ENCODE measurements at places on chromosomes 3 and 15. TPM values are rescaled to one million over a fixed set of nuclear protein-coding genes. Genes with fewer than 3 reads are reported as not detected.

LARP6 gene
- 0.49 TPM for total RNA-seq

MUC13 gene
- total RNA-seq: 853 TPM

DNA sequence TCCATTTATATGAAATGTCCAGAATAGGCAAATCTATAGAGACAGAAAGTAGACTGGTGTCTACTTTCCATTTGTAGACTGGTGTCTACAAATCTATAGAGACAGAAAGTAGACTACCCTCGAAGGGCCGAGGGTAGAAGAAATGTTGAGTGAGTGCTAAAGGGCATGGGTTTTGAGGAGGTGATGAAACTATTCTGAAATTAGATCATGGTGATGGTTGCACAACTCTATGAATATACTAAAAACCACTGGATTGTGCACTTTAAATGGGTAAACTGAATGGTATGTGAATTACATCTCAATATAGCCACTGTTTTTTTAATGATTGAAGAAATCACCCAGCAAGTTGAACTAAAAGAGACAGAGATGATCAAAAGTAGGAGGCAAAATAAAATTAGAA lies 27.9 kb downstream of the TP53BP1 start:
- H3K4me1 ChIP-seq: no peaks in the 10 kb centered on the region
- no peaks in the 10 kb centered on the region for H3K27me3 ChIP-seq
- no peak for DNase-seq
- H3K4me3 ChIP-seq: no peak overlapping the region
- H3K27ac ChIP-seq: no peak overlapping the region
- no peaks in the 10 kb centered on the region for H3K36me3 ChIP-seq

- no peak overlapping the region for H3K27ac ChIP-seq
- DNase-seq: no peak
- no peak overlapping the region for H3K4me3 ChIP-seq
- no peaks in the 10 kb centered on the region for H3K4me1 ChIP-seq
- no peaks in the 10 kb centered on the region for H3K36me3 ChIP-seq
Measured at GRCh38 chr3:115982629-115983028, 359.3 kb downstream of the GAP43 start.

- no peaks in the 10 kb centered on the region for H3K27me3 ChIP-seq
- no peak overlapping the region for H3K4me3 ChIP-seq
- no peaks in the 10 kb centered on the region for H3K36me3 ChIP-seq
- H3K4me1 ChIP-seq: peaks cover 4% of the 10 kb centered on the region
- H3K27ac ChIP-seq: no peak overlapping the region
- DNase-seq: no peak
Measured at GRCh38 chr15:77538027-77538451, 94.7 kb downstream of the LINGO1 start.

- no peaks in the 10 kb centered on the region for H3K4me1 ChIP-seq
- DNase-seq: no peak
- H3K4me3 ChIP-seq: no peak overlapping the region
- H3K27ac ChIP-seq: no peak overlapping the region
Measured at GRCh38 chr3:196513697-196514349, 1.3 kb downstream of the SMCO1 start.

DNA sequence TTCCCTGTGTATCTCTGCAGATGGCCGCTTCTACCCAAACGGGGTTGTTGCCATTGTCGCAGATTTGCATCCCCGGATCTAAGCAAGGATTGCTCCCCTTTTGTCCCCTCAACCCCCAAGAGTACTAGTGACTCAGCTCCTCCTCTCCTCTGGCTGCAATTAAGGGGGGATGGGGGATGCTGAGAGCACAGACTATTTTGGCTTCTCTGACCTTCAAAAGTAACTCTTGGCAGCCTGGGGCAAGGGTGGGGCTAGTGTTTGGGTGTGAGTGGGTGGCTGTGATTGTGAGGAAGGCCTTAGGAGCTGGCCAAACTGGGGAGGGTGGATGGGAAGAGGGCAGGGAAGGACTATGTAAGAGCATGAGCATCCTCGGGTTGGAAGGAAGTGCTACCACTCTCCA lies 1.2 kb upstream of the MAP1A start:
- H3K4me3 ChIP-seq: no peak overlapping the region
- DNase-seq: peak; percentile 47
- H3K4me1 ChIP-seq: peaks cover 6% of the 10 kb centered on the region

GRCh38 chr15:73784291-73784690 lies 31.1 kb upstream of the INSYN1 start:
- H3K27ac ChIP-seq: no peak overlapping the region
- H3K36me3 ChIP-seq: no peaks in the 10 kb centered on the region
- H3K27me3 ChIP-seq: no peaks in the 10 kb centered on the region
- no peak overlapping the region for H3K4me3 ChIP-seq

GRCh38 chr3:154378311-154378710 lies 51.7 kb downstream of the GPR149 start:
- no peaks in the 10 kb centered on the region for H3K27me3 ChIP-seq
- H3K4me3 ChIP-seq: no peak overlapping the region
- no peak overlapping the region for H3K27ac ChIP-seq
- DNase-seq: no peak
- no peaks in the 10 kb centered on the region for H3K4me1 ChIP-seq

DNA sequence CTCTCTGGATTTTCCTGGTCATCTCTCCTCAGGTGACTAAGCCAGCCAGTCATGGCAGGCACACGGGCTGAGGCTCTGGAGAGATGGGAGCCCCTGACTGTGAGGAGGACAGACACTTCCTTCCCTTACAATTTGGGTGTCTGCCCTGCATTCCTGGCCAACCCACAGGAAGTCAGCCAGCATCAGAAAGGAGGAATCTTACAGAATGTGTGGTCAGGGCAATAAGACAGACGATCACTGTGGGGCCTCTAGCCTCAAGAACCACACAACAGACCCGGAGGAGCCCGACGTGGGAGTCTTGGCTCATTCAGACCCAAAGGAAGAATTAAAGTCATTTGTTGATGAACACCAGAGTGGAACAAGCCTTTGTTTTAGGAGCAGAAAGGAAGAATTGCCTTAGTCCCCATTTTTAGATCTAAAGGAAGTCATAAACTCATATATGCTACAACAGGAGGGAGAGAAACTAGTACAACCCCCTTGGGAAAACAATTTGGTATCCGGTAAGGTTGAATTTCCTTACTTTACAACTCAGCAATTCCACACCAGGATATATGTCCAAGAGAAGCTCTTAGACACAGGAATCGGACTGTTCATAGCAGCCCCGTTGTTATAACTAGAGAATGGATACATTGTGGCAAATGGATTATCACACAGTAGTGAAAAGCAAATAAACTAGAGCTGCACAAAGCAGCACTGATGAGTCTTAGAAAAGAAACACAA lies 62.2 kb downstream of the ABTB1 start:
- H3K27me3 ChIP-seq: no peaks in the 10 kb centered on the region
- DNase-seq: no peak
- H3K4me1 ChIP-seq: peaks cover 21% of the 10 kb centered on the region
- no peak overlapping the region for H3K4me3 ChIP-seq
- H3K36me3 ChIP-seq: no peaks in the 10 kb centered on the region

DNA sequence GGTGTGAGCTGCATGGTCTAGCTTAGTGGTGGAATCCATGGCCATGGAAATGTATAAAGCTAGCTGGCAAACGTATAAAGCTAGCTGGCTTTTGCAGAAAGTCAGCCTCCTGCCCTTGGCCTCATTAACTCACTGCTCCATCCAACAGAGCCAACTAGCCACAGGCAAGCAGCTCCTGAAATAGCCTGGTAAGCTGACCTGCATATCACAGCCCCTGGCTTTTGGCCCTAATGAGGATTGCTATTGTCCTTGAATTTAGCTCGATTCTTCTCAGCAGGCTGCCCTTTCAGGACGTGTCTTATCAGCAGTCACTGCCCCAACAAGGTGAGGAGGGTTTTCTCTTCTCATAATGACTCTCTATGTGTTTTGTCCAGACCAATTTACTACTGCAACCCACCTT lies 446.8 kb downstream of the WDR72 start:
- no peak for DNase-seq
- H3K36me3 ChIP-seq: no peaks in the 10 kb centered on the region
- H3K4me3 ChIP-seq: no peak overlapping the region
- H3K27ac ChIP-seq: no peak overlapping the region
- H3K4me1 ChIP-seq: no peaks in the 10 kb centered on the region

DNA sequence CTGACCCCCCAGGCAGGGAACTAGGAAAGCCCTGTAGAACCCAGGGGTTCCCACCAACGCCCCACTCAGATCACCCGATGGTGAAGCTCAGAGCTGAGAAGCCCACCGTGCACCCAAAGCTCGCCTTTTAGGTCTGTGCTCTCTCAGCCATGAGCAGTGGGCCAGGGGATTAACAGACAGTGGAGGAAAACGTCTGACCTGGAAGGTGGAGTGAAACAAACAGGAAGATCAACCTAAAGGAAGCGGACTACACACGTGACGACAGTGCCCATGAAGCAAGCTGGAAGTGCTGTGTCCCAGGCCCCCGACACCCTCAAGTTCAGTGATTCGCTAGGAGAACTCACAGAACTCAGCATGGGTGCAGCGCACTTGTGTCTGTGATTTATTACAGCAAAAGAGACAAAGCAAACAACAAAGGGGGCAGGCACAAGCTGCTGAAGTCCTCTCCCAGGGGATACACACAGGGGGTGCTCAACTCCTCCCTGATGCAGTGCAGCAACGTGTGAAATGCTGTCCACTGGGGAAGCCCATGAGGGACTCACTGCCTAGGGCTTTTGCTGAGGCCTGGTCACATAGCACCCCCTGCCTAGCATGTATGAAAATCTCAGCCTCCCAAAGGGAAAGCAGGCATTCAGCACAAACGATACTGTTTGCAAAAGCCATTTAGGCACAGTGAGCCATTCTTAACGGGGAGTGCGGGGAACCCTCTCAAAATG lies 43.5 kb downstream of the CFAP92 start:
- peak; percentile 16 for DNase-seq
- no peaks in the 10 kb centered on the region for H3K4me1 ChIP-seq
- H3K27me3 ChIP-seq: no peaks in the 10 kb centered on the region
- H3K36me3 ChIP-seq: no peaks in the 10 kb centered on the region
- no peak overlapping the region for H3K4me3 ChIP-seq

DNA sequence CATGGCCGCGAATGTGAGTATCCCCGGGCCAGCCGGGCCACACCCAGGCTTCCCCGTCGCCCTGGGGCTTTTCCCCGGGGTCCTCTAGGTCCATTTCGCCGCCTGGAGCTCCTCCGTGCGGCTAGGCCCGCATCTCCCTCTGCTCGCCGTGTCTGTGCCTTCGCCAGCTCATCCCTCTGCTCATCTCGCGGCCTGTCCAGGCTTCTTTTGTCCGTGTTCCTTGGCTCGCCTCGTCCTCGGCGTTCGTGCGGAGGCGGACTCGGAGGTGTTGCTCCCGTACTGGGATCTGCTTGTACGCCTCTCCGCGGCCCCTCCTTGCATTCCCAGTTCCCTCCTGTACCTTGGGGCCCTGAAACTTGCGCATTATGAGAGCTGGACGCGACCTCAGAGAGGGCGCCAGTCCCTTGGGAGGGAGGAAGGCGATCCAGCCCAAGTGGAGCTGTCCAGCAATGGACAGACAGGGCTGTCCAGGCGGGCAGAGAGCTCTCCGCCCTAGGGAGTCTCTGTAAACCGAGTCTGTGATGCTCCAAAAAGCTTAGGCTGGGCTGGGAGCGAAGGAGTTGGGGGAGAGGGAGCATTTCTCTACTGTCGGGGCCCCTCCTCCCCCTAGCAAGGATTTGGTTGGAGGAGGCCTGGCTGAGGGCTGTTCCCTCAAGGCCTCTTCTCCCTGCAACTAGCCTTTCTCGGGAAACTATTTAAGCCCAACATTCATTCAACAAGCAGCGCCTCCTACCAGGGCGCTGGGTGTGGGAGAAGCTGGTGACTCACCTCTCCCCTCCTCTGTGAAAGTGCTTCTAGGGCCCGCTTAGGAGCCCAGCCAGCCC lies 553 bp downstream of the TMEM43 start:
- peaks cover 14% of the 10 kb centered on the region for H3K4me1 ChIP-seq
- H3K27ac ChIP-seq: peak overlapping the region; percentile 88
- H3K4me3 ChIP-seq: peak overlapping the region; percentile 80
- DNase-seq: peak; percentile 80

DNA sequence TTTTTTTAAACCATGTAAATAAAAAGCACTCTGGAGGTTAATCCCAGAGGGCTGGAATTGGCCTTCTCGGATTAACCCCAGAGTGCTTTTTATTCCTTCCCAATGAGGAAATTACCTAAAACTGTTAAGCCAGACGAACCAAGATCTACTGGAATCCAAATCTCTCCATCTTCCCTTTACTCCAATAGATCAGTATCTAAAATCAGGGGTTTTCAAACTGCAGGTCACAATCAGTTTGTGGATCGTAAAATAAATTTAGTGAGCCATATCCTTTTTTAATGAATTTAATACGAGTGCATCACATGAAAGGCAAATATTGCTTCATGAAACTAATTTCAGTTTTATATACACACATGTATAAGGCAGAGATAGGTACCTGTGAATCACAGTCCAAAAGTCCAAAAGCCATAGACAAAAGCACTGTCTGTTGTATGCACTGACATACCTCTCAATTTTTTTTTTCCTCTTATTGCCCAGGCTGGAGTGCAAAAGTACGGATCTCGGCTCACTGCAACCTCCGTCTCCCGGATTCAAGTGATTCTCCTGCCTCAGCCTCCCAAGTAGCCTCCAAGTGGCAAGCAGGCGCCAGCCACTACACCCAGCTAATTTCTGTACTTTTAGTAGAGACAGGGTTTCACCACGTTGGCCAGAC lies 61.3 kb downstream of the TBL1XR1 start:
- peaks cover 10% of the 10 kb centered on the region for H3K4me1 ChIP-seq
- DNase-seq: no peak
- H3K36me3 ChIP-seq: no peaks in the 10 kb centered on the region
- H3K4me3 ChIP-seq: no peak overlapping the region
- H3K27ac ChIP-seq: peak overlapping the region; percentile 62

- no peak overlapping the region for H3K27ac ChIP-seq
- no peaks in the 10 kb centered on the region for H3K4me1 ChIP-seq
- H3K36me3 ChIP-seq: no peaks in the 10 kb centered on the region
- no peak overlapping the region for H3K4me3 ChIP-seq
- no peak for DNase-seq
- H3K27me3 ChIP-seq: no peaks in the 10 kb centered on the region
Measured at GRCh38 chr3:33377931-33378330, 62.3 kb downstream of the UBP1 start.

DNA sequence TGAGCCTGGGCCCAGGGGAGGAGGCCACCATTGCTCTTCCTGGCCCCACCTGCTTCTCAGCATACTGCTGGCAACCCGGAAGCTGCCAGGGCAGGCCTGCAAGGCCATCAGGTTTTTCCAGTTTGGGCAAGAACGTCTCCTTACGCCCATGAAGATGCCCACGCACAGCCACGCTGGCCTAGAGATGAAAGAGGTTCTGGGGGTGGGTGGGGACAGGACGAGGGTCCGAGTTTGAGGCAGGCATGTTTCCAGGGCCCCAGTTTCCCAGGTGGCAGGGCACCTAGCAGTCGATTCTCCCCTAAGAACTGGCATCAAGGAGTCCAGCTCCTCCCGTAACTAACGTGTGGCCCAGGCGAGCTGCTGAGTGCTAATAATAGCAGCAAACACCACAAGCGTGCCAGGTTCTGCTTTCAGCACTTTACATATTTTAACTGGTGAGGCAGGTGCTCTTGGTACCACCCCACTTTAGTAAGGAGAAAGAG lies 45.8 kb downstream of the ZNF710 start:
- no peaks in the 10 kb centered on the region for H3K36me3 ChIP-seq
- H3K4me3 ChIP-seq: no peak overlapping the region
- H3K27ac ChIP-seq: peak overlapping the region; percentile 52

DNA sequence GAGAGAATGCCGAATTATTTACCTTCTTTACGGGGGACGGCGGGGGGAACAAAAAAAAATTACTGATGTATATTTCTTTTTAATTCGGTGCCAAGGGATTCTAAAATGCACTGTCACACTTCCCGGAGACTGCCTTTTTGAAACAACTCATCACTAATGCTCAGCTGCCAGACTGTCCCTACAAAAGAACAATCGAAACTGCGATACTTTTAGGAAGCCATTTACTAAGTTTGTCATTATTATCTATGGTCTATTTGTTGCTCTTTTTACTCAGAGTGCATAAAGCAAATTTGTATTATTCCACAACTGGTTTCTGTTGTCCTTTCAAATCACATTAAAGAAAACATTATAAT lies 60.8 kb downstream of the TM4SF4 start:
- H3K4me3 ChIP-seq: no peak overlapping the region
- no peaks in the 10 kb centered on the region for H3K4me1 ChIP-seq
- no peak overlapping the region for H3K27ac ChIP-seq
- no peak for DNase-seq
